ENCODE measurements at places on chromosomes 6 and 20.

- no peak for DNase-seq
Measured at GRCh38 chr6:7183707-7184106, 75.9 kb downstream of the RREB1 start.

GRCh38 chr6:108675226-108676200 is 114.8 kb downstream of the FOXO3 start:
- DNase-seq: no peak

GRCh38 chr6:57177545-57178265 is 5.6 kb downstream of the BAG2 start:
- no peak for DNase-seq

- DNase-seq: no peak
Measured at GRCh38 chr6:162337412-162337811, 390.2 kb downstream of the PRKN start.

Data from COR-L47 (cell line).